ENCODE measurements at places on chromosomes 6 and 20. TPM values are rescaled to one million over a fixed set of nuclear protein-coding genes. Genes with fewer than 3 reads are reported as not detected.

Gene GGTLC1
- not detected for total RNA-seq

Gene MUC21
- not detected for total RNA-seq

GRCh38 chr6:16007146-16007545, 121.7 kb upstream of the MYLIP start:
- no peak for DNase-seq

GRCh38 chr6:65161661-65162060, 545.4 kb downstream of the EYS start:
- no peak for DNase-seq

Data from right atrium auricular region (tissue), 2 donors.